ENCODE measurements at places on chromosomes 3 and 15. TPM values are rescaled to one million over a fixed set of nuclear protein-coding genes. Genes with fewer than 3 reads are reported as not detected.
A peak's percentile ranks its signal among the peaks of the same experiment; 100 is the strongest.

DNA sequence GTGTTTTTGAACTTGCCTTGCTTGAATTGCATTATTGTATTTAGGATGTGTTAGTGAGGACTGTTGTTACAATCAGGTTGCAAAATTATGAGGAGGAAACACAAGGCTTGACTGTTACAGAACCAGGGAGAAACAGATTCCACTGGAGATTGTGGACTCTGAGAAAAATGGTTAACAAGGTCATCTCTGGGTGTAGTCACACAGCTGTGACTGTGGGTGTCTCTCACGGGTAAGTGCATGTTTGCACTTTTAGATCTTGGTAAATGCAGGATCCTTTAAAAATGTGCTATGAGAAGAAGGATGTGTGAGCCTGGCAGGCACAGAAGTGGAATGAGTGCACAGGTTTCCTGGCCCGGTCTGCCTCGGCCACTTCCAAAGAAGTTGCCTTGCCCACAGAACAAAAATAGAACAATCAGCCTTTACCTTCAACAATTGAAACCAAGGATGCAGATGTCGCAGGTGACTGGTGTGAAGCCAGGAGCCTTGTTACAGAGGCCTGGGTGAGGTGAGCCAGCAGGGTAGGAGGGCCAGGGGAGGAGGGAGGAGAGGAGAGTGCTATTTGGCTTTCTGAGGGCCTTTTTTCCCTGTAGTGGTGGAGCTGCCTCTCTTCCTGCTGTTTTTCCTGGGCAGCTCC lies 68.0 kb downstream of the ABHD5 start:
- no peaks in the 10 kb centered on the region for H3K27me3 ChIP-seq
- no peaks in the 10 kb centered on the region for H3K4me1 ChIP-seq
- no peak overlapping the region for H3K27ac ChIP-seq
- no peak for DNase-seq
- H3K4me3 ChIP-seq: no peak overlapping the region
- H3K36me3 ChIP-seq: no peaks in the 10 kb centered on the region

BNC1 gene
- not detected for polyA plus RNA-seq

GRCh38 chr3:37603722-37604121 lies 258.0 kb upstream of the CTDSPL start:
- H3K4me1 ChIP-seq: peaks cover 14% of the 10 kb centered on the region
- H3K36me3 ChIP-seq: no peaks in the 10 kb centered on the region
- no peak overlapping the region for H3K4me3 ChIP-seq
- no peaks in the 10 kb centered on the region for H3K27me3 ChIP-seq
- no peak for DNase-seq
- no peak overlapping the region for H3K27ac ChIP-seq

GRCh38 chr15:33132722-33133345 lies 61.7 kb downstream of the FMN1 start:
- H3K4me3 ChIP-seq: no peak overlapping the region
- H3K36me3 ChIP-seq: no peaks in the 10 kb centered on the region
- DNase-seq: no peak
- no peak overlapping the region for H3K27ac ChIP-seq
- no peaks in the 10 kb centered on the region for H3K4me1 ChIP-seq

DNA sequence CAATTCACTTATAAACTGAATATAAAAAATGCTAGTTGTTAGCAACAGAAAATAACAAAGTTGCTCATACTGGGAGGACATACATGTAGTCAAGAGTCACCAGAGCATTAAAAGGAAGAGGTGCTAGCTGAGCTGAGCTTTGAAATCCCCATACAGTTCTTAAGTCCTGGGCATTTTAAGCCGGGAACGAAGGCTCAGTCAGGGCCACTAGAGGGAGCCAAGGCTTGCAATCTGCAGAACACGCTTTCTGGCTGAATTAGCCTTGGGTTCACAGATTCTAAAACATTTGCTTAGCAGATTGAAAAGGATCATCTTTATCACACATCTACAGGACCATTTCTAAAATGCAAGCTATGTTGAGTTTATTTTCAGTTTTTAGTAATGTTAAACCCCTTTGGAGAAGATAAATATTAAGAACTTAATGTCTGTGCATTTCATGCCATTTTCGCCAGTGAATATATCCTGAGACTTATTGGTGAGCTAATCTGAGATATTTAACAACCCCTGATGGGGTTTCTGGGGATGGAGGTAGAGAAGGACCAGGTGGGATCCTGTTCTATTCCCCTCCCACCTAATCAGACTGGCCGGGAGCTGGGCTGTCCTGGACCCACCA lies 26.3 kb upstream of the MNS1 start:
- H3K27ac ChIP-seq: no peak overlapping the region
- peak; percentile 71 for DNase-seq
- no peaks in the 10 kb centered on the region for H3K36me3 ChIP-seq
- H3K4me1 ChIP-seq: no peaks in the 10 kb centered on the region
- H3K4me3 ChIP-seq: no peak overlapping the region

DNA sequence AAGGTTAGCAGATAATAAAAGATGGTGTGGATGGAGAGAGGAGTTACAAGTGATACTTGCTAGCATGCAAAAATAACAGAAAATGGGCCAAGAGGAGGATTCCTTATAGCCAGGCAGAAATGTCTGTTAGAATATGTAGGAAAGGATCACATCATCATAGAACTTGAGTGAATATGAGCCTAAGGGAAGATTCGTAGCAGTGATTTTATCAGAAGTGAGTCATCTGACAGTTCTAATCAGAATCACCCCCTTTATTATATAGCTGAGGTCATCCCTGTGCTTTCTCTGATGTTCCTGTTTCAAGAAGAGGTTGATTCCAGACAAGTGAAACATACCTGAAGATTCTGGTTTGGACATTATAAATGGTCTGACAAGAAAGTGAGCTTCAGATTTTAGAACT lies 22.9 kb downstream of the EXOG start:
- no peaks in the 10 kb centered on the region for H3K27me3 ChIP-seq
- no peak for DNase-seq
- H3K27ac ChIP-seq: no peak overlapping the region
- peaks cover 38% of the 10 kb centered on the region for H3K36me3 ChIP-seq
- H3K4me1 ChIP-seq: no peaks in the 10 kb centered on the region

CCDC71 gene
- polyA plus RNA-seq: 12.6 TPM

DNA sequence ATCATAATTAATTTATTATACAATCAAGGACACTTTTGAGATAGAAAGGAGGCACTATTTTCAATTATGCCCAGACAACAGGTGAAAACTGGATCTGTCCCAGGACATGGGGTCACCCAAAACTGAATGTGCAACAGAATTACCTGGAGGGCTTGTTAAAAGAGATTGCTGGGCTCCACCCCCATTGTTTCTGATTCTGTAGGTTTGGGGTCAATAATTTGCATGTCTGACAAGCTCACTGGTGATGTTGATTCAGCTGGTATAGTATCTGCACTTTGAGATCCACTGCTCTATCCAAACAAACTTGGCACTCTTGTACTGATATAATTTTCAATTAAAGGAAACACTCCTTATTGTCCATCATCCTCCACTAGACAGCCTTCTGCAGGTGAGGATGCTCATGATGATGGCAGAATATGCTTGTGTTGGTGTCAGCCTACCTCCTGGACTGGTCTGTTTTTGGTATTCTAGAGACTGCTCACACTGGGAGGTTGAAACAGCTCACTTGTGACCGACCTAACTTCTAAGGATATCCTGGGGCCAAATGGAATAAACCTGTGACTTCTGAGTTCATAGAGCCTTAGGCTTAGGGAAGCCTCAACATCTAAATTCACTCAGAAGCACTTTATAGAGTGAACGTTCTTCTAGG lies 2.2 kb downstream of the P2RY14 start:
- no peaks in the 10 kb centered on the region for H3K36me3 ChIP-seq
- DNase-seq: no peak
- no peaks in the 10 kb centered on the region for H3K27me3 ChIP-seq
- H3K4me3 ChIP-seq: peak overlapping the region; percentile 28
- peak overlapping the region; percentile 72 for H3K27ac ChIP-seq
- no peaks in the 10 kb centered on the region for H3K4me1 ChIP-seq

- H3K27ac ChIP-seq: peak overlapping the region; percentile 91
- H3K4me1 ChIP-seq: peaks cover 21% of the 10 kb centered on the region
- H3K27me3 ChIP-seq: peaks cover 7% of the 10 kb centered on the region
- H3K4me3 ChIP-seq: peak overlapping the region; percentile 14
Observed at GRCh38 chr15:37104424-37104981, 4.2 kb upstream of the MEIS2 start.

DNA sequence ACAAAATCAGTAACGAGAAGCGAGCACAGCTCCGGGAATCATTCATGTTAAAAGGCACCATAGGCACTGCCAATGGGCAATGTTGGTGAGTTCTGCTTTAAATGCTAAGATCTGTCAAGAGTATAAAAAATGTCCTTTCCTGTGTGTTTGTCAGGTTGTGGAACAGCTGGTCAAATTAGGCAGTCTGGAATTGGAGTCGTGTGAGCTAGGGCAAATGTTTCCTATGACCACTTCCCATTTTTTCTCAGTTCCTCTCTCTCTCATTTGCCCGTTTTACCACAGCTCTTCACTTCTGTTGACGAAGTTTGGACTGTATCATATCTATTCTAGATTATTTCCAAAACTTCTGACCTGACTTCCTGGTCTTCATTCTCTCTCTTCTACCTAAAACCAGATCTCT lies 60.8 kb upstream of the GOLIM4 start:
- no peak overlapping the region for H3K4me3 ChIP-seq
- no peaks in the 10 kb centered on the region for H3K36me3 ChIP-seq
- no peak overlapping the region for H3K27ac ChIP-seq
- H3K27me3 ChIP-seq: no peaks in the 10 kb centered on the region
- DNase-seq: peak; percentile 20

DNA sequence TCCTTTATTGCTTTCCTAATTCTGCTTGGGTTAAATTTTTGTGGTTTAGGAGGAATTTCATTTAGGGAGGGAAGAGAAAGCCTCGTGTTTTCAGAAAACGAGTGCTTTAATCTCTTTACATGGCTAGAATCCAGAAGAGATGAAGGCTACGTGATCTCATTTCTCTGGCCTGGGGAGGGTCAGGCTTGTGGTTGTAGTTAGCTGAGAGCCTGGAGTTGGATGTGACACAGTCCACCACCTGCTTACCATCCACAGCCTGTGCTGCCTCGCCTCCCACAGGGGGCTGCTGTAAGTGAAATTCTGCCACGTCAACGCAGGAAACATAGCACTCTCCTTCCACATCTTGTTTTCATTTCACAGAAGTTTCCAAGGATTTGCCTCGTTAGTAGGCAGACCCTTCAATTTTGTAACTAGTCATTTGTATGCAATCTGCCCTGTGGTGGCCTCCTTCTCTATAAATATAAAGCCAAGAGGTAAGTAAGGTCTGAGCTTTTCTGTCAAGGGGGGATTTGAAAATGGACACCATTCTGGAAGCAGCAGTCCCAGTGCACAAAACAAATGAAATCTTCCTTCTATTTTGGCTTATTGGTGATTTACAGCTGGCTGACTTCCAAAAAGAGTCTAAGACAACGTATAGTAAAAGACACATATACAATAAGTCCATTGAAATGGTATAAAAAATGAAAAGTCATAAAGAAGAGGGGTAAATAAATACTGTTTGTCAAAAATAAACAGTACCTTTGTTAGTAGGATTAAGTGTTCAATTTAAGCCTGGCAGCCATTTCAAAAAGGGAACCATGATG lies 3.4 kb downstream of the GXYLT2 start:
- peaks cover 35% of the 10 kb centered on the region for H3K4me1 ChIP-seq
- DNase-seq: no peak
- no peaks in the 10 kb centered on the region for H3K36me3 ChIP-seq
- H3K27me3 ChIP-seq: no peaks in the 10 kb centered on the region

ABHD17C gene
- 14.0 TPM for polyA plus RNA-seq

ANKDD1A gene
- polyA plus RNA-seq: 1.7 TPM

DNA sequence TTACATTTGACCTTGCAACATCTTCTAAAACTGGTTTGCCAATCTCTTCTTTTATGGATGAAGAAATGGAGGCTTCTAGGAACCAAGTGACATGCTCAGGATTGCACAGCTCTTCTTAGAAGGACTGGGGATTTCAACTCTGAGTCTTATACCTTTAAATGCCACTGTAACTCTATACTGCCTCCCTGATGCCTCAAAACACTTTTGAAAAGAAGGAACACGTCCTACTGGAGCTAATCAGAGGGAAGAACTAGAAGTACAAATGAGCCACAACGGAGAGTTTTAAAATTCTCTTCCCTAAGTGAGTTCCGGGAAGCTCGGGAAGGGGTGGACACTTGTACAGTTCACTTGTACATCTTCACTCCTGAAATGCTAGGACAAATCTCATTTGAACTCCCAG lies 949 bp upstream of the MITF start:
- peak overlapping the region; percentile 69 for H3K4me3 ChIP-seq
- peak; percentile 14 for DNase-seq
- peak overlapping the region; percentile 87 for H3K27ac ChIP-seq
- no peaks in the 10 kb centered on the region for H3K36me3 ChIP-seq
- peaks cover 11% of the 10 kb centered on the region for H3K27me3 ChIP-seq

HAPLN3 gene
- 6.4 TPM for polyA plus RNA-seq

SERPINI2 gene
- 1.1 TPM for polyA plus RNA-seq

GRCh38 chr3:179981646-179982045 lies 55.1 kb downstream of the PEX5L start:
- no peak overlapping the region for H3K4me3 ChIP-seq
- H3K27me3 ChIP-seq: no peaks in the 10 kb centered on the region
- no peak for DNase-seq
- H3K4me1 ChIP-seq: no peaks in the 10 kb centered on the region
- no peak overlapping the region for H3K27ac ChIP-seq

- H3K27ac ChIP-seq: no peak overlapping the region
- no peaks in the 10 kb centered on the region for H3K4me1 ChIP-seq
- no peak for DNase-seq
- H3K36me3 ChIP-seq: peaks cover 32% of the 10 kb centered on the region
- H3K4me3 ChIP-seq: no peak overlapping the region
- no peaks in the 10 kb centered on the region for H3K27me3 ChIP-seq
Observed at GRCh38 chr3:120331076-120331475, 18.1 kb downstream of the LRRC58 start.

GRCh38 chr15:66292571-66293418 lies 573 bp upstream of the DIS3L start:
- H3K36me3 ChIP-seq: no peaks in the 10 kb centered on the region
- no peaks in the 10 kb centered on the region for H3K27me3 ChIP-seq
- H3K4me3 ChIP-seq: peak overlapping the region; percentile 75
- peak overlapping the region; percentile 95 for H3K27ac ChIP-seq
- DNase-seq: no peak

GRCh38 chr15:81336568-81336967 lies 12.6 kb upstream of the STARD5 start:
- H3K27ac ChIP-seq: no peak overlapping the region
- DNase-seq: no peak
- no peaks in the 10 kb centered on the region for H3K36me3 ChIP-seq

GRCh38 chr3:48404440-48405342 lies 25.2 kb downstream of the PLXNB1 start:
- H3K4me3 ChIP-seq: no peak overlapping the region
- H3K27me3 ChIP-seq: no peaks in the 10 kb centered on the region
- DNase-seq: peak; percentile 1

DNA sequence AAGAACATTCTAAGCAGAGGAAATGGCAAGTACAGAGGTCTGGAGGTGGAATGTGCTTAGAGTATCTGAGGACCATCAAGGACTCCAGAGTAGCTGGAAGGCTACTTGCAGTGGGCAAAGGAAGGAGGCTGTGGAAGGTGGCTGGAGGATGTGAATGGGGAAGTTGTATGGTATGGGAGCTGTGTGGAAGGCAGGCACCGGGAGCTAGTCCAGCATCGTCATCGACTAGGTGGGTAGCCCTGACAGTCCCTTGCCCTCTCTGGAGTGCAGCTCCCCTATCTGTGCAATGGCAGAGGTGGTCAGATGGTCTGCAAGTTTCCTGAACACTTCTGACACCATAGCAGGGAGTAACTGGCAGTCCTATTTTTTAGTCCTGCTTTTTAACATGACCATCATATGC lies 19.3 kb downstream of the CCDC13 start:
- H3K4me1 ChIP-seq: no peaks in the 10 kb centered on the region
- H3K27me3 ChIP-seq: no peaks in the 10 kb centered on the region
- no peaks in the 10 kb centered on the region for H3K36me3 ChIP-seq

SCG5 gene
- polyA plus RNA-seq: 7.3 TPM

GRCh38 chr15:76467136-76467535 lies 130.6 kb downstream of the ISL2 start:
- no peak overlapping the region for H3K27ac ChIP-seq
- no peaks in the 10 kb centered on the region for H3K4me1 ChIP-seq
- no peak for DNase-seq
- no peaks in the 10 kb centered on the region for H3K27me3 ChIP-seq
- peaks cover 38% of the 10 kb centered on the region for H3K36me3 ChIP-seq

All from stomach (tissue), 19 donors.